Endothelial cell of umbilical vein (primary cell): ENCODE measurements at places on chromosomes 3 and 15. TPM values are rescaled to one million over a fixed set of nuclear protein-coding genes. Genes with fewer than 3 reads are reported as not detected.

GCSAM gene
- total RNA-seq = not detected in 2 replicates

CPB1 gene
- total RNA-seq = not detected in 2 replicates

PCBP4 gene
- total RNA-seq = 42.7 and 46.5 TPM in 2 replicates

ATP13A5 gene
- total RNA-seq = not detected in 2 replicates

STX19 gene
- total RNA-seq = not detected in 2 replicates

CD276 gene
- 85.6 and 85.7 TPM in 2 replicates for total RNA-seq

CYP11A1 gene
- total RNA-seq = not detected in 2 replicates

TAGLN3 gene
- total RNA-seq = not detected in 2 replicates

MKRN2OS gene
- total RNA-seq = not detected in 2 replicates

TEX9 gene
- total RNA-seq = 1.7 and 2.5 TPM in 2 replicates

TMED3 gene
- 105 and 114 TPM in 2 replicates for total RNA-seq
